ENCODE measurements at places on chromosomes 1 and 21.

GRCh38 chr1:31238612-31238985 lies 1.1 kb downstream of the NKAIN1 start:
- no peak for DNase-seq

- no peak for DNase-seq
These were observed 29.4 kb downstream of the MRPL37 start for GRCh38 chr1:54229281-54229891.

GRCh38 chr21:25688275-25689155 lies 46.2 kb downstream of the ATP5PF start:
- DNase-seq: no peak

- DNase-seq: no peak
These were observed 10.7 kb downstream of the CDC7 start for GRCh38 chr1:91511386-91511785.

- DNase-seq: no peak
These were observed 115.8 kb upstream of the ZNF678 start for GRCh38 chr1:227447531-227447990.

DNA sequence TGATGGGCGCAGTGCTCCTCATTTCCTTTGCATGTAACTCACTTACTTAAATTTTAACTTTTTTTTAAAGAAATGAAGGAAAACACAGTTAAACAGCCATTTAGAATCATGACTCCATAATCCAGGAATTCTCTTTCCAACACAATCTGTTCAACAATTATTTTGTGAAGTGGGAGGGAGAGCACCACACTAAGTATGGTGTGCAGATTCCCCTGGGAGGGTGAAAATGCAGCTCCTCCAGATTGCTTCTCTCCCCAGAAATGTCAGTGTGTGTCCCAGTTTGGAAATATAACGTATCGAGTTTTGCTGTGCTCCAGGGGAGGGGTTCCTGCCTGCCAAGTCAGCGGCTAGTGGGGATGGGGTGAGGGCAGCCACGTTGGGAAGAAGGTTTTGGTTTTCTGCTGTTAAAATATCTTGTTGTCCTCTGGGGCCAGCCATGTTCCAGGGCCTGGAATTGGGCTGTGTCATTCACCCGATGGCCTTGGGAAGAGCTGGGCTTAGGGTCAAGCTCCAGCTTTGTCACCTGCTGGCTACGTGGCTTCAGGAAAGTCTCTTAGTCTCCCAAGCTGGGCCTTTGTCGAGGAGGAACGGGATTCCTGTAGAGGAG lies 17.3 kb upstream of the DISP3 start:
- no peak for DNase-seq

- no peak for DNase-seq
These were observed 11.2 kb upstream of the CYP2J2 start for GRCh38 chr1:59937636-59938210.

DNA sequence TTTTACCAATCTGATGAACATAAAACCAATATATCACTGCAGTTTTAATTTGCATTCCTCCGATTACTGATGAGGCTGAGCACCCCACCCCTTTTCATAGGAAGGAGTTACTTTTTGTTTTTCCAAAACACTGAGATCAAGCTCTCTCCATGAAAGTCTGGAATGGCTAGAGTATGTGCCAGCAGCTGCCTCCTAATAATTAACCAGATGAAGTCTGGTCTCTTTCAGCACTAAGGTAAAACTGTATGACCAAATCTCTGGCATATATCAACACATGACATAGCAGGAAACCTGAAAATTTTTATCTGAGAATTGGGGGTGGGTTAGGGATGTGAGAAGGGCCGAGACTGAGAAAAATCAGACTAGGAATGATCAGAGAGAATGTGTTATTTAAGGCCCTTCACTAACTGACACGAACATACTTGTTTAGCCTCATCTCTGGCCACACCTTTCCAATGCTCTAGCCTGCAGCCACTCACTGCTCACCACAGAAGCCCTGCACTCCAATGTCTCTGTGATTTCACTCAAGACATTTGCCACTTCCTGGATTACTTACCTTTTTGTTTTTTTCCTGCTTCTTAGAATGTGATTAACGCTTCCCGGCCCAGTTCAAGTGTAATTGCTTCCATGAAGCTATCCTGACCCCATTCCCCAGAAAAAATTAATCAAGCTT lies 34.7 kb downstream of the WASF2 start:
- DNase-seq: no peak

- no peak for DNase-seq
These were observed 14.1 kb downstream of the F5 start for GRCh38 chr1:169572187-169572586.

DNA sequence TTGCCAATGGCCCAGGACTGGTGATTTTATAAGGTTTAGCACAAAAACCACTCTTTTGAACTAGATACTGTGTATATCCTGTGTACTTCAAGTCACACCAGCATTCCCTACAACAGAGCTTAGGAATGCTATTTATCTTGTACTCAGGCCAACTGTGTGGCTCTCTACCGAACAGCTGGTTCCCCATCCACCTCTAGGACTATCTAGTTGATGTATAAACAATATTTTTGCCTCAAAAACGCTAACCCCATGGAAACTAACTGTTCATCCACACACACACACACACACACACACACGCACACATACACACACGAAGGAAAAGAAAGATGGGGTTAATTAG lies 28.7 kb upstream of the SLC45A3 start:
- no peak for DNase-seq

- no peak for DNase-seq
These were observed 30.5 kb upstream of the ACOT11 start for GRCh38 chr1:54517496-54517895.

DNA sequence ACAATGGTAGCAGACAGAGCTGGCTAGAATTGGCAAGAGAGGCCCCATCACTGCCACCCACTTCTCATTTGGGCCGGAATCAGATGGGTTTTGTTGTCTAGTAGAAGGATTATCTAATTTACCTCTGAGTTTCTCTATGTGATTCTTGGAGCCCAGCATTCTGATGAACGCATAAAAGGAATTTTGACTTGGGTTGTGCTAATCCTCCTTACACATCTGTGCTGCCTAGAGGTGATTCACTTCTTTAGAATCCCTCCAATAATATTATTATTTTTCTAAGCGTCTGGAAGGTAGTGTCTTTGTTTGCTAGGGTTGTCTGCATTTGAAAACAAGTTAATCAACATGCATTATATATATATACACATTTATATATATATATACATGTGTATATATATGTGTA lies 118.1 kb downstream of the RUNX1 start:
- no peak for DNase-seq

DNA sequence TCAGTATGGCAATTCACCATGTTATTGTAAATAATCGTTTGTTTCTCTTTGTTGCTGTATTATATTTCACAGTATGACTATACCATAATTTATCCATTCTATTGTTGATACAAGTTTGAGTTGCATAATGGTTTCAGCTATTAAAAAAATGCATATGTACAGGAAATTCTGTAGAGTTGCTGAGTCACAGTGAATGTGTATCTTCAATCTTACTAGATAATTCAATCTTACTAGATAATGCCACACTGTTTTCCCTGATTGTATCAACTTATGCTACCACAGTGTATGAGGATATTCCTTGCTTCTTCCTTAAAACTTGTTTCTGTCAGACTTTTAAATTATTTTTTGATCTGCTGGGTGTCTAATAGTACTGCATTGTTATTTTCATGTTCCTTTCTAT lies 3.5 kb upstream of the COA6 start:
- no peak for DNase-seq

GRCh38 chr1:30601316-30602085 lies 121.9 kb downstream of the MATN1 start:
- DNase-seq: no peak

- DNase-seq: no peak
These were observed 120.6 kb downstream of the PTBP2 start for GRCh38 chr1:96842215-96842614.

DNA sequence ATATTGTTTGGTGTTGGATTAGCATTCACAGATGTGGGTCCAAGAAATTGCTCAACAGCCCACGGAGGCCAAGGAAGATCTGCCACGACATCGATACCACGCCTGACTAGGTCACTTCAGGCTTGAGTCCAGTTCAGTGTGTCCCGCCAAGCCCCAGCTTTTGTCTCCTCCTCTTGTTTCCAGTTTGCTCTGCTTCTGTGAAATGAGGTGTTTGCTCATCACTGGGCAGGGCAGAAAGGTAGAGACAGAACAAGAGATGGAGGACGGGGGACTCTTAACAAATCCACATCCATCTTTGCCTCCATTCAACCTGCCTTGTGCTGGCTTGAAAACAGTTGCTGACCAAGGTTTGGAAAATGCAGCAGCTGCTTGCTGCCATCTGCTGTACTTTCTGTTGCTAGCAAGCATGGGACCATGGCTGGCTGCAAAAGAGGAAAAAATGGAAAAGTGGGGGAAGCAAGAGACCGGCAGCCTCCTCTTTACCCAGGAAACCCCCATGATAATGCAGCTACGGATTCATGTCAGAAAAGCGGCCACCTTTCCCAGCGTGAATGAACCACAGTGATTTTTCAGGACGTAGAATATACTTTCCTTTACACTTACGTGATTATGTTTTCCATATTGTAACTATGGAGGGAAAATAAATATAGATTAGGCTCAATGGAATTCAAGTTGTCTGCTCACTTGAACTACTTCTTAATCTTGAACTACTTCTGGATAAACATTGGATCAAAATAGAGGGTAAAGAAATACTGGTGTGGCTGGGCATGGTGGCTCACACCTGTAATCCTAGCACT lies 80.2 kb upstream of the GREM2 start:
- DNase-seq: no peak

DNA sequence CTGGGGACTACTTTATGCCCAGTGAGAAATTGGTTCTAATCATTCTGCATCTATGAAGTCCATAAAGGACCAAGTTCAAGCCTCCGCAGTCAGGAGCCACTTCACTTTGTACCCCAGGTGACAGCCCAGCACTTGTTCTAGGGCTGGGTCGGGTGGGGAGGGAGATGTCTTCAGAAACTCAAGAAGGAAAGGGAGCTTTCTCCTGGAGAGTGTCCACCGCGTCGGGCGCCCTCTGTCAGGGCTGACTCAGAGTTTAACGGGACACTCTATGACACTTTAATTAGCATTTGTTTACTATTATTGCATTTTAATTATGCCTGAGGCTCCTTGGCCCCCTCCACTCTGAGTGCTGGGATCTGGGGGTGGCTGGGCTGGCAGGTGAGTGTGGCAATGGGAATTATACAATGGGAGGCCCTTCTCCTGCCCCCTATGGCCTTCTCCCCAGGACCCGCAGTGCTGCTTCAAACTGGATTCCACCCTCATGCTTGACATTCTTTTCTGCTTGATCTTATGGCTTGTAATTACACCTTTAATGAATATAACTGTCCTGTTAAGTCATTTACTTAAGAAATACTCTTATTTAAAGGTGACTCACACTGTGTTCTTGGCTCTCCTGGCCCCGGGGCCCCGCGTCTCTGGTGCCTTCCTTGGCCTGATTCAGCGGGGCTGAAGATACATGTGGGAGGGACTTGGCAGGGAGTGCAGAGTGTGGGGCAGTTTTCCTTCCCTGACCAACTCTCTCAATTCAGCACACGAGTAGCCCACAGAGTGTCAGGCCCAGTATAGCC lies 136.6 kb downstream of the PLXNA2 start:
- no peak for DNase-seq

DNA sequence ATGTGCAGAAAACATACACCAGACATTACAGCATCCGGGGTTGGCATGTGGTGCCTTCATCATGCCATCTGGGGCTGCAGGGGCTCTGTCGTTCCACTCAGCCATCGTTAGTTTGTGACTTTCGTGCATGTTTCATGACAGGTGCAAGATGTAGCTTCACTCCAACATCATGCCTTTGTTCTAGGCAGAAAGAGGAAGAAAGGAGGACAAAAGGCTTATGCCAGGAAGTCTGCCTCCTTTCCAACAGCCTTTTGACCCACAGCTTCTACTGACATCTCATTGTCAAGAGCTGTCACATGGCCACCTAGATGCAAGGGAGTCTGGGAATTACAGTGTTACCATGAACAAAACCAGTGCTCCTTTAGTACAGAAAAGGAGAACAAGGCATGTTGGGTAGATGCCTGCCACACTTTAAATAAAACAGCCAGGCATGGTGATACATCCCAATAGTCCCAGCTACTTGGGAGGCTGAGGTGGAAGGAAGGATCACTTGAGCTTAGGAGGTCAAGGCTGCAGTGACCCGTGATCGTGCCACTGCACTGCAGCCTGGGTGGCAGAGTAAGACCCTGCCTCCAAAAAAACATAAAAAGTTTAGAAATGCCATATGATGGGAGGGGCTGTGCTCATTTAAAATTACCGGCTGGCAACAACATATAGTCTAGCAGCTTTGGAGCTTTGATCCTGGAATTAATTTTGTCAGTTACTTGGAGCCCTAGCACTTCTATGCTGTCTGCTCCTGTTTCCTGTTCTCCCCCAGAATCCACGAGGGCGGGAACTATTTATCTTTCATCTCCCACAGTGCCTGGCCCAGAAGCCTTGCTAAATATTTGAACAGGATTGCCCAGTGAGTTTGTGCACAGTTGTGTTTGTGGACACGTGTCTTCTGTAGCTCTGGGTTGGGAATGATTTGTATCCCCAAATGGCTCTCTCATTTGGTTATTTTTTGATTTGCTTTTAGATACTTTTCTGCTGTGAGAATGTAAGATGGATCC lies 7.4 kb downstream of the DOP1B start:
- no peak for DNase-seq

GRCh38 chr1:165228676-165229075 lies 127.8 kb downstream of the LMX1A start:
- no peak for DNase-seq

DNA sequence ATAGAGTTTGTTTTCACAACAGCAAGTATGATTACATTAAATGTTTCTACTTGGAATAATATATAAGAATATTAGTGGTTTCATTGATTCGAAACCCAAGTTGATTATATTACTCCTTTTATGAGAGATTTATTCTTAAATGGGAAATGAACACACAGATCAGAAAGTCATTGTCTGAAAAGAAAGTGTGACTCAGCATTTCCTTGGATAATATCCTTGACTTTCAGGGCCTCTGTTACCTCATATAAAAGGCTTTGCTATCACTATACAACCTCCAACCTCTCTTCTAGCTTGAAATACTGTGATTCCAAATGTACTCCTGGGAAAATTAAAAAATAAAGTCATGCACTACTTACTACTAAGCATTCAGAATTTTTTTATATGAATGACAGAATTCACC lies 295.3 kb upstream of the LYPLAL1 start:
- DNase-seq: no peak

- no peak for DNase-seq
These were observed 59.5 kb downstream of the TOMM20 start for GRCh38 chr1:235069176-235069575.

Data from stimulated activated CD4-positive, alpha-beta T cell treated with anti-CD3 and anti-CD28 coated beads, Interleukin-1b, Interleukin-23, amount 100 ng/mL, for 1 hour (primary cell).